Ascending aorta (tissue), 2 donors: ENCODE measurements at places on chromosomes 1 and 21.
A peak's percentile ranks its signal among the peaks of the same experiment; 100 is the strongest.

DNA sequence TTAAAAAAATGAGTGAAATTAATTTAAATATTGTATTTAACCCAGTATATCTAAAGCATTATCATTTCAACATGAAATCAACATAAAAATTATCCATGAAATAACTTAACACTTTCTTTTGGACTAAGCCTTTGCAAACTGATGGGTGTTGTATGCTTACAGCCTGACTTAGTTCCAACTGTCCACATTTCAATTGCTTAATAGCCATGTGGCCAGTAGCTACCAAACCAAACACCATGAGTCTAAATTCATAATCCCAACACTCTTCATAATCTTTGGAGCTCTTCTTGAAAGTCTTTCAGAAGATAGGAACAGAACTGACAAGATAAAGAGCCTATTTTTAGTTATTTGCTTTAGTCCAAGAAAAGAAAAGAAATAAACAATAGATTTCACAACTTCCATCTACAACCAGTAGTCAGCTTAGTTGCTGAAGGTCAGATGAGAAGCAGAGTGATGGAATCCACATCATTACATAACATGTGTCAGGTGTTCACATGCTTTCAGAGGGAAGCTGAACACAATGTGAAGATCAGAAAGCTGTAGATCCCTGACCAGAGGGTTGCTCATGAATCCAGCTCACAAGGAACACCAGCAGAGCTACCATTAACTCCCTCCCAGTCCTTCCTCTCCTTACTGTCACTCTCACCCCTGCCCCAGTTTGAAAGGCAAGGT, 144.0 kb upstream of the ZNF648 start:
- no peaks in the 10 kb centered on the region for H3K36me3 ChIP-seq
- H3K27me3 ChIP-seq, result no peaks in the 10 kb centered on the region
- H3K4me3 ChIP-seq, result no peak overlapping the region
- H3K27ac ChIP-seq, result no peak overlapping the region

DNA sequence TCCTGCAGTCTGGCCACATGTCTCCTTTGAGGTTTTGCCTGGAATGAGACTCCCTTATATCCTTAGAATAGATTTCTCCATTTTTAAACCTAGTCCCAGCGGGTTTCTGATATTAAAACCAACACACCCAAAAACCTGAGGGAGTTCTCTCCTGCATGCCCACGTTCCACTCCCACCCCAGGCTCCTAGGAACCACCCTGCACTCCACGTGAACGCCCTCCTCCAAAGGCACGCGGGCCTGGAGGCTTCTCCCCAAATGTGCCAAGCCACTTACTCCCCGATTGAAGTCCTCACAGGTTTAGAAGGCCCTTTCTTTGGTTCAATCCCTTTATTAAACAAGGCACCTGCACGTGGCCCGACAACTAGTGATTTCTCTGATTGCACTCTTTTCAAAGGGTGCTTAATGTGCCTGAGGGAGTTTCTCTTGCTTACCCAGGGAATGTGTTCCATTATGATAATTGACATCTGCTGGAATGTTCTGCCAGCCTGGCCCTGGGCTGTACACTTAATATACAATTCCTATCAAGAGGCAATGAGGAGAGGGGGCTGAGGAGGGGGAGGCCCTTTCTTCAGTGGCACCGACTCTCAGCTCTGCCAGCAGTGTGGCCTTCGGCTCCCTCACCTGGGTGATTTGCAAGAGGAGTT, 104.3 kb upstream of the ADAR start:
- no peaks in the 10 kb centered on the region for H3K27me3 ChIP-seq
- H3K27ac ChIP-seq, result no peak overlapping the region
- H3K4me3 ChIP-seq, result no peak overlapping the region
- H3K4me1 ChIP-seq, result no peaks in the 10 kb centered on the region
- no peaks in the 10 kb centered on the region for H3K36me3 ChIP-seq
- no peak for DNase-seq

- H3K27me3 ChIP-seq, result no peaks in the 10 kb centered on the region
- peak; percentile 23 for DNase-seq
These were observed 30.3 kb upstream of the CLIC4 start for GRCh38 chr1:24714859-24715520.

DNA sequence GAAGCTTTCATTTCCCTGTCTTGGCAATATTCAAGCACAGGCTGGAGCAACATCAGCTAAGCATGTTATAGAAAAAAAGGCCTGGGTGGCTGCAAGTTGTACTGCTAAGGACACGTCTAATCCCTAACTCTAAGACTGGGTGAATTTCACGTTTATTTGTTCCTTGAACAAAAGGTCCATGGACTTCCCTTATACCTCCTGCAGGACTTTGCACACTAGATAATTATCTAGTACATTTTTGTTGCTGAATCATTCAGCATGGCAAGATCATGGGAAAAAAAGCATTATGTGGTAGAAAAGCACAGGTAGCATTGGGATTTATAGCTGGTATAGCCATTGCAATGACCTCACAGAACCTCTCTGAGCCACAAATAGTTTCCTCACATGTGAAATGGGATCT, 130.7 kb upstream of the DMRTA2 start:
- no peaks in the 10 kb centered on the region for H3K36me3 ChIP-seq
- H3K27ac ChIP-seq, result no peak overlapping the region
- no peak overlapping the region for H3K4me3 ChIP-seq
- H3K4me1 ChIP-seq, result no peaks in the 10 kb centered on the region
- DNase-seq, result no peak
- H3K27me3 ChIP-seq, result no peaks in the 10 kb centered on the region

- H3K36me3 ChIP-seq, result no peaks in the 10 kb centered on the region
- no peaks in the 10 kb centered on the region for H3K27me3 ChIP-seq
- no peak overlapping the region for H3K27ac ChIP-seq
- DNase-seq, result no peak
- H3K4me3 ChIP-seq, result no peak overlapping the region
These were observed 95.1 kb downstream of the TAS1R2 start for GRCh38 chr1:18764362-18764761.

DNA sequence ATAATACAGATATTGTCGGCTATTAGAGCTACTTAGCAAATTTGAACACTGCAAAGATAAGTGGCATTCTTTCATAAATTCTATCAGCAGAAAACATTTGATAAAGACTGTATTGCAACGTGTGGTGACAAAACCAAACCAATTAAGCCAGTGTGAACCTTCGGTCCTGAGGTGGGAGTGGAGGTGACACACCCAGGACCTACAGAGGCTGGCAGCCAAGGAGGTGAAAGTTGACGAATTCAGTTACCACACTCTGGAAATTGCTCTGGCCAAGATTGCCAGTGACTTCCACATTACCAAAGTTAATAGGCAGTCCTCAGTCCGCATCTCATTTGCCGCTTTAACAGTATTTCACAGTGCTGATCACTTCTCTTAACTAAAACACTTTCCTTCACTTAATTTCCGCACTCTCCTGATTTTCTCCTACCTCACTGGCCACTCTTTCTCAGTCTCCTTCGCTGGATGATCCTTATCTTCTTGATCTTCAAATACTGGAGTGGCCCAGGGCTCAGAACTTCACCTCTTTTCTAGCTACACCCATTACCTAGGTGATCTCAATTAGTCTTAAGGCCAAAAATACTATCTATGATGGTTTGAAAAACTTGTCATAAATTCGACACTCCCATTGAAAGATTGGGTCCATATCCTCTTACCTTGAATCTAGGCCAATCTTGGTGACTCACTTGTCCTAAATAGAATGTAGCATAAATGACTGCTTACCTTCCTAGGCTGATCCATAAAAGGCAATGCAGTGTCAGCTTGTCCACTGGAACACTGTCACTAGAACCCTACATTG, 5.1 kb upstream of the CDC42BPA start:
- H3K36me3 ChIP-seq, result no peaks in the 10 kb centered on the region
- DNase-seq, result no peak
- H3K27me3 ChIP-seq, result no peaks in the 10 kb centered on the region
- no peaks in the 10 kb centered on the region for H3K4me1 ChIP-seq

DNA sequence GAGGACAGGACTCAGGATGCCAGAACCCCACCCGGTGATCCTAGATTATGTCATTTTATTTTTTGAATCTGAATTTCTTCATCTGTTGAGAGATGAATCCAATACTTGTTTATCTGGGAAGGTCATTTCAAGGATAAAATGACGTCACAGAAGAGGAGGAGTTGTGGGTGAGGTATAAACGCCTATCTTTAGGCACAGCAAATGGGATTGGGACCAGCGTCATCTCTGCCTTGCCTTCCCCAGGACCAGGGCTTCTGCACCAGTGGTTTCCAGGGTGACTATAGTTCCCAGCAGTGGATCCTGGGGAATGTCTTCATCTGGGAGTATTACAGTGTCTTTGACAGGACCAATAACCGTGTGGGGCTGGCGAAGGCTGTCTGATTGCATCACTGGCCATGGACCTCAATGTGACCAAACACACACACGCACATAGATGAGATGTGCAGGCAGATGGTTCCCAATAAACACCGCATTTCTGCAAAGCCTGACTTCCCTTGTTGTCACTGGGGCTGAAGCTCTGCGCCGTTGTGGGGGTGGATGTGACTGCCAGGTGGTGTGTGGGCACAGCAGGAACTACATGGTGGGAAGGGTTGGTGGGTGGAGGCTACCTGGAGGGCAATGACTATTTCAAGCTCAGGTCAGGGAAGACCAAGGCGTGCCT, 28.1 kb downstream of the KCNA10 start:
- no peaks in the 10 kb centered on the region for H3K4me1 ChIP-seq
- no peaks in the 10 kb centered on the region for H3K27me3 ChIP-seq
- no peak overlapping the region for H3K27ac ChIP-seq
- no peaks in the 10 kb centered on the region for H3K36me3 ChIP-seq
- DNase-seq, result no peak

DNA sequence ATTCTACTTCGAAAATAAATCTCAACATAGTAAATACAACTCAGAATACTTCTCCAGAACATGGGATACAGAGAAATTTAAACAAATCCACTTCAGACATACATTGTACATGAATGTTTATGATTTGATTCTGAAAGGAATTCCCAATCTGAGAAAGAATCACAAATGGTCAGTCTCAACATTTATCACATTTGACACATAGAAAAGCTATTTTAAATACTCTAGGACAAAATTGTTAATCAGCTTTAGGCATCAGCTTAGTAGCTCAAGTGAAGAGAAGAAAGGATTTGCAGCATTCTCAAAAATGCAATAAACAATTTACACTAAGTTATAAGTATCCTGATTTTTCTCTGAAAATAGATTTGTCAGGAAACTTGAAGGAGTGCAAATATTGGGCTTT, 184.8 kb downstream of the PTPRC start:
- H3K36me3 ChIP-seq, result no peaks in the 10 kb centered on the region
- DNase-seq, result no peak
- H3K27ac ChIP-seq, result no peak overlapping the region
- H3K27me3 ChIP-seq, result no peaks in the 10 kb centered on the region

DNA sequence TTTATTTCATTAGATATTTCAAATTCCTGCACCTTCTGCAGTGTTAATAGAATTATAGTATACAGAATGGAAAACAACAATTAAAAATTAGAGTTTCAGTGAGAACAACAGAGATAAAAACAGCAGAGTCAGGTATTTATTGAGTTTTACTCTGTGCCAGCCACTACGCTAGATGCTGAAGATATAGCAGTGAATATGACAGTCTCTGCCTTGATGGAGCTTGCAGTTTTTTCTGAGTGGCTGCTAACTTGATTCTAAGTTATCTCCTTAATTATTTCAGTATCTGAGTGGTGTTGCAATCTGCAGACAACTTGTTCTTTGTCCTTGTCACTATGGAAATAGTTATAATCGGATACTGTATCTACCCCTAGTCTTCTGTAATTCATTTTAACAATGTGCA, 384.3 kb upstream of the ZRANB2 start:
- no peak for DNase-seq
- H3K4me1 ChIP-seq, result no peaks in the 10 kb centered on the region
- no peak overlapping the region for H3K27ac ChIP-seq
- no peaks in the 10 kb centered on the region for H3K27me3 ChIP-seq
- H3K36me3 ChIP-seq, result no peaks in the 10 kb centered on the region

DNA sequence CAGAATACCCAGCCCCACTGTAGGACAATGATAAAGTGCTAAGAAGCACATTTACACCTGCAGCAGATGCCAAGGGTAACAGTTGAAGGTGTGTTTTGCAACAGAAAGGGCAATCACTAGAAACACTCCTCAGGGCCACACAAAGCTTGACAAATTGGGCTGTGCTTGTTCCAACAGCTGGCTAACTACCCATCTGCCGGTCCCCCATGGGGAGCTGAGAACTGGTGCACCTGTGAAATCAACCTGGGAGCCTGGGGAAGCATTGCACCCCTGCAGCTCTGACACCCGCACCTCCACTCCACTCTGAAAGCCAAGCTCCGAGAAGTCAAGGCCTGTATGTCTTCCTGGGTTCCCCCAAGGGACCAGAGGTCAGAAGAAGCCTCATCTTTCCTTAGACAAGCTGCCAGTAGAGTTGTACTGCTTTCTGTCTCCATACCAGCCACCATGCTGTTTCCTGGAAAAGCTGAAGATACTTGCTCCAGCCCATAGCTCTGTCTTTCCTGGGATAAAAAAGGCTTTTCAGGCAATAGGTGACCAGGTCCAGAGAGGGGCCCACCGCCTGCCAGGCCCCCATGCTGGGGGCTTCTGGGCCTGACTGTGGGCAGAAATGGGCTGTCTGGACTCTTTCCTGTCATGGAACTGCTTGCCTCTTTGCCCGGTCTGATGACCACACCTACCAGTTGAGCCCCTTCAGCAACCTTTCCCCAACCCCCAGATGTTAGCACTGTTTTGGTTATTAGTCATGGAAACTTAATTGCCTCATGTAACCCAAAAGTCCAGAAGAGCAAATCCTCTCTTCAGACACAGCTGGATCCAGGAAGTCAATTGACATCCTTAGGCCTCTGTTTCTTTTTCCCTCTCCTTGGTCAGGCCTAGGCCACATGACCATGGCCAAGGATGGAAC, 93.6 kb downstream of the KIF14 start:
- H3K4me1 ChIP-seq, result peaks cover 3% of the 10 kb centered on the region
- H3K36me3 ChIP-seq, result no peaks in the 10 kb centered on the region
- H3K27me3 ChIP-seq, result no peaks in the 10 kb centered on the region
- DNase-seq, result no peak
- H3K27ac ChIP-seq, result no peak overlapping the region

DNA sequence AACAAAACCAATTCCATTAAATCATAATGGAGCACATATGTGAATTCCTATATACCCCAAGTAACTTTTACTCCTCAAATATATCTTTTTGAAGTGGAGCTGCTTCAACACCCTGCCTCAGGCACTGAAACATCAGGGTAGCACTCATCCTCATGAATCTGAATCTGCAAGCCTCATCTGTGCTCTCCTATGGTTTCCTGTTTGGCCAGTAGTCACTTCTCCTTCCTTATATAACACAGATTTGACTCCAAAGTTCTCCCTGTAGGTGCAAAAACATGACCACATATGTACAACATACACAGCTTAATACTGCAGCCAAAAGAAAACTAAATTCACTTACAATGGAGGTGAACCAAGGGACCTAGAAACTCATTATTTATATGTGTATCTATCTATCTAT, 7.2 kb downstream of the TRIT1 start:
- H3K4me3 ChIP-seq, result no peak overlapping the region
- no peaks in the 10 kb centered on the region for H3K4me1 ChIP-seq
- H3K27ac ChIP-seq, result no peak overlapping the region
- DNase-seq, result no peak
- no peaks in the 10 kb centered on the region for H3K27me3 ChIP-seq
